ENCODE measurements at places on chromosomes 6 and 20.

DNA sequence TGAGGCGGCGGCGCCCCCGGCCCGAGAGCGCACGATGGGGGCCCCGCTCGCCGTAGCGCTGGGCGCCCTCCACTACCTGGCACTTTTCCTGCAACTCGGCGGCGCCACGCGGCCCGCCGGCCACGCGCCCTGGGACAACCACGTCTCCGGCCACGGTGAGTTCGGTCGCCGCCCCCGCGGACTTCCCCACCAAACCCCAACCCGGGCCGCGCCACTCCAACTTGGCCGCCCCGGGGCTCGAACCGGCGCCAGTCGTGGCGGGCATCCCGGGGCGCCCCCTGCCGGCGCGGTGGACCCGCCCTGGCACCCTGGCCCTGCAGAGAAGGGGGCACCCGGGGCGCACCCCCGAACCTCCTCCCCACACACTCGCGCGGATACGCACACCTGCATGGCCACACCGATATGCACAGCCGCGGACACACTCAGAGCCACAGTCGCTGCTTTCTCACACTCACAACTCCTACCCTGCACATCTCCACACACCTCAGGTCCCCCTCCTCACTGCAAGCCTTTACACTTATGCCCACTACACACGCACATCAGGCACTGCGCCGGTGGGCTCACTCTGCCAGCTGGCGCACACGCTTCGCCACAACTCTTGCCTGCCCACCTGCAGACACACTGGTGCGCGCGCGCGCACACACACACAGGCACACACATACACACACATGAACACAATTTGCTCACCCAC is 535 bp downstream of the VSTM2L start:
- DNase-seq: no peak

- DNase-seq: no peak
Observed at GRCh38 chr20:48411919-48412522, 415.8 kb downstream of the PREX1 start.

DNA sequence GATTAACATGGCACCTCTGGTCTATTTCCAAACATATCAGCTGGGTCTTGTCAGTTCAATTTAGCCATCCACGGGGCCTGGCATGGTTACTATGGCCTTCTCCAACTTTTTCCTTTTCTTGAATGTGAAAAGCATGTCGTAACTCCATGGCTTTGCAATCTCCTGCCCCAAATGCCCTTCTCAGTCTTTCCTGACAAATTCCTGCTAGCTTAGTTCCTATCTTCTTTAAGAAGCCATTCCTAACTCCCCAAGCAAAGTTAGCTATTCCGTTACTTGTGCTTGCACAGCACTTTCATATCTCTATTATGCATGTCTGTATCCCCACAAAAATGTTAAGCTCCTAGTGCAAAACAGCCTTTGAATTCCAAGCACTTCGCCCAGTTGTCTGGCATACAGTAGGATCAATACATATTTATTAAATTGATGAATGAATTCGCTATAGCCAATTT is 105.6 kb downstream of the AIG1 start:
- DNase-seq: no peak

DNA sequence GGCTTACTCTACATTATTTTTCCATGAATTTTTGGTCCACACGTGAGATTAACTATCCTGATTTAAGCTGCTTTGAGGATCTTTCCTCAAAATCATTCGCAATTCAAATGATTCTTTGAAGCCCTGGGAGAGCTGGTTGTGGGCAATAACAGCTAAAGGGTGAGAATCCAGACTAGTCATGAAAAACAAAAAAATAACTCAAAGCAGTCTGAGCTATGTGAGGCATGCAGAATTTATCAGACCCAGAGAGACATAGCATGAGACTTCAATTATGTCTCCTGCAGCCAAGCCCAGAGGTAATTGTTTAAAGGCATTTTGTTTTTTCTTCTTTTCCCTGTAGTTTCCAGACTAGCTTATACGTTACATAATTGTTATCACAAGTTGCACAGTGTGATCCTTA is 517.3 kb upstream of the PTCHD4 start:
- no peak for DNase-seq

DNA sequence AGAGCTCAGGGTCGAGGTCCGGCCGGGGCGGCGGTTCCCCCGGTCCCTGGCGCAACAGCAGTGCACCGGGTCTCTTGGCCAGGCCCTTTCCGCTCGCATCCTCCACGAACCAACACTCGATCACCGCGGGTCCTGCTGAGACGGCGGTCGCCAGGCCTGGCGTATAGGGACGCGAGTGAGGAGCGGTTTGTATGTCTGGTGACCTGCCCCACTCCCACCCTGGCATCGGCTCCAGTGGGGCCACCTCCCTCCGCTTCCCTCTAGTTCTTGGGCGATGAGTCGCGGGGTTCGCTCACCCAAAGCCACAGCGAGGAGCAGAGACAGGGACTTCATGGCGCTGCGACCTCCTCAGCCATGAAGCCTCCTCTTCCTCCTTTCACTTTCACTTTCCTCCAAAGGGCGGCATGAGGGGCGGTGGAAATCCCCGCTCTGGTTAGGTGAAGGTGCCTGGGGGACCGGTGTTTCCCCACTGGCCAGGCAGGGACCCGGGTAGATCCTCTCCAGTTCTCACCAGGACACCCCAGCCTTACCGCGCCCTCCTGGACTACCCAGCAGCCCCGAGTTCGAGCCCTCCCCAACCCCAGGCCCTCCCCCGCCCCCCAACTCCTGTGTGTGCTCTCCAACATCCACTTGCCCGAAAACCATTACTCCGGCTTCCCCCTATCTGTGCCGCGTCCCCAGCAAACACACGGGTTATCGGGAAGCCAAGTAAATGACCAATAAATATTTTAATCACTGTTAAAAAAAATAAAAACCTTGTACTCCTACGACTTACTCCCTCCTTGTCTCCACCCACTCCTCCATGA is at the start of gene TAPBP:
Gene TAPBP, minus strand, starts transcription at position 370 of the 806 bp plus-strand sequence. Its CDS starts 37 bp downstream, at position 333.
- no peak for DNase-seq

- no peak for DNase-seq
Observed at GRCh38 chr20:33466303-33466646, 22.7 kb upstream of the SNTA1 start.

DNA sequence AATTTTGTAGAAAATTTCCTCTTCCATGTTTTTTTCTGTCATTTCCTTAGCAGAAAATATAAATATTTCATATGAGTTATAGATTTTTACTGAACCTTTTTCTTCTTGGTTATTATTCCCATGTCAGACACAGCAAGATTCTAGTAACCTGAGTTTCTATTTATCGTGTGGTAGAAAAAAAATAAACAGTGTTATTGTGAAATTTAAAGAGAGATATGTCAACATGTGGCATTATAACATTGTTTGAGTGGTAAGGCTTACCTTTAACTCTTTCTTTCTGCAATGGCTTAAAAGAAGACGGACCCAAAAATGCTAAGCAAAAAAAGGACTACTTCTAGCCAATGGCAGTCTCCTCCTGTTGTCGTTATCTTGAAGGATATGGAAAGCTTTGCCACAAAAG is 18.9 kb downstream of the ORC3 start:
- DNase-seq: no peak

- DNase-seq: no peak
Observed at GRCh38 chr20:9617940-9618339, 103.5 kb downstream of the LAMP5 start.

- DNase-seq: no peak
Observed at GRCh38 chr6:137013738-137014602, 30.8 kb downstream of the IL20RA start.

- no peak for DNase-seq
Observed at GRCh38 chr20:48760403-48760983, 67.3 kb downstream of the PREX1 start.

- DNase-seq: no peak
Observed at GRCh38 chr6:49541210-49541724, 9.2 kb upstream of the C6orf141 start.

- DNase-seq: no peak
Observed at GRCh38 chr6:151551223-151551857, 57.5 kb downstream of the CCDC170 start.
